ENCODE measurements at places on chromosomes 3 and 15.

DNA sequence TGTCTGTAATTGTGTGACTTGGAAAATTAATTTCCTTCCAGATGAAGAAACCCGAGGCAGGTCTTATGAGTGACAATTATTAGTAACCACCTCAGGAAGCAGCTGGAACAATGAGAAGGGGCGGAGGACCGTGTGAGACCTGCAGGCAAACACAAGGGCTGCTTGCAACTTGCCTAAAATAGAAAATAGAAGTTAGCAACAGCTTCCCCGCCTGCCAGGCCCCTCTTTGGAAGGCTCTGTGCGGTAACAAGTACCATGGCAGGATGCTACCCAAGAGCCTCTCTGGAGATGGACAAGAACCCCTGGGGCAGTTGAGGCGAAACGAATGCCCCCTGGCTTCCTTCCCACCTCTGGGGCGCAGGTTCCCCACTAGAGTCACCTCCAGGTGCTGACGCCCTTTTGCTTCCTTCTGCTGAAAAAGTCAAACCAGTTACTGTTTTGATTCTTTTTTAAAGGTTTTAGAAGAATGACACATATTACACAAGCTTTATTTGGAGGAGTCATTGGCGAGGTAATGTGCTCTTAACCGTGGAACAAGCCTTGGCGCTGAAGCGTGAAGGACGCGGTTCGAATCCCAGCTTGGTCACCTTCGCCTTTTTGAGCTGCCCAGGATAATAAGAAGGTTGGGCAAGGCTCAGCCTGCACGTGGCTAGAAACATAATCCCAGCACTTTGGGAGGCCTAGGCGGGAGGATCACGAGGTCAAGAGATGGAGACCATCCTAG is 47.0 kb upstream of the SYNM start:
- DNase-seq = no peak

DNA sequence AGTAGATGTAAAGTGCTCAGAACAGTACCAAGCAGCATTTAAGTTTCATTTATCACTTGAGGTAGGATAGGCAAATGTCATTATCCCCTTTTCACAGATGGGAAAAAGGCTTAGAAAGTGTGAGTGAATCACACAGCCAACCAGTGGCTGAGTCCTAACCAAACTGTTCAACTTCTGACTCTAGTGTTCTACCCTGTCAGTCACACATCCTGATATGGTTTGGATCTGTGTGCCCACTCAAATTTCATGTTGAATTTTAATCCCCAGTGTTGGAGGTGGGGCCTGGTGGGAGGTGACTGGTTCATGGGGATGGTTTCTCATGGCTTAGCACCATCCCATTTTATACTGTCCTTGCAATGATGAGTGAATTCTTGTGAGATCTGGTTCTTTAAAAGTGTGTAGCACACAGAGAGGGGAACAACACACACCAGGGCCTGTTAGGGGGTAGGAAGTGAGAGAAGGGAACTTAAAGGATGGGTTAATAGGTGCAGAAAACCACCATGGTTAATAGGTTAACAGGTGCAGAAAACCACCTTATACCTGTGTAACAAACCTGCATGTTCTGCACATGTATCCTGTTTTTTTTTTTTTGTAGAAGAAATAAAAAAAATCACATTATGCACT is 304.7 kb downstream of the SUCLG2 start:
- DNase-seq = no peak

- DNase-seq = no peak
Measured at GRCh38 chr3:126421573-126422119, 26.9 kb downstream of the CFAP100 start.

DNA sequence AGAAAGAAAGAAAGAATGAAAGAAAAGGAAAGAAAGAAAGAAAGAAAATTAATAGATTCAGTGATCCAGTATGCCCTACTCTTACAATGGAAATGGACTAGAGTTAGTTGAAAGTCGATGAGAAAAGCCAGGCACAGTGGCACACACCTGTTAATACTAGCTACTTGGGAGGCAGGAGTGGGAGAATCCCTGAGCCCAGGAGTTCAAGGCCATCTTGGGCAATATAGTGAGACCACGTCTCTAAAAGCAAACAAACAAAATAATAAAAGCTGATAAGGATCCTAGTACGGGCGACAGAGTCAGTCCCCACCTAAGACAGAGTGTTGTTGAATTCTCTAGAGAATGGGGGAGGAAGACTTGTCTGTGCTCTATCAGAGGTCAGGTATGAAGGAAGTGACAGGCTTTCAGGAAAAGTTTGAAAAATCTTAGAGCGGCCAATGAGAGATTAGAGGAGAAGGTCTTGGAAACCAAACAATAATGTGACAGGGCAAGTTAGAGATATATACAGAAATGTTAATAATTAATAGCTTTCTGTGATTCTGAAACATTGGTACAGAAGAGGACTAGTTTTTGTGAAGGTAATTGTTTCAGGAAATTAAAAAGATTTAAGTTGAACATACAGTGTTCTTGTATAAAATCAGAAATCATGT is 117.9 kb upstream of the PTX3 start:
- no peak for DNase-seq

- no peak for DNase-seq
Measured at GRCh38 chr3:177931346-177931745, 604.9 kb upstream of the KCNMB2 start.

Data from stimulated activated CD8-positive, alpha-beta memory T cell treated with anti-CD3 and anti-CD28 coated beads, Interleukin-7, amount 100 ng/mL, for 1 hour (primary cell).